ENCODE measurements at places on chromosomes 2 and 18.

- DNase-seq = no peak
Observed at GRCh38 chr2:120461546-120462537, 115.9 kb downstream of the INHBB start.

GRCh38 chr2:45769056-45769455, 117.6 kb downstream of the PRKCE start:
- no peak for DNase-seq

DNA sequence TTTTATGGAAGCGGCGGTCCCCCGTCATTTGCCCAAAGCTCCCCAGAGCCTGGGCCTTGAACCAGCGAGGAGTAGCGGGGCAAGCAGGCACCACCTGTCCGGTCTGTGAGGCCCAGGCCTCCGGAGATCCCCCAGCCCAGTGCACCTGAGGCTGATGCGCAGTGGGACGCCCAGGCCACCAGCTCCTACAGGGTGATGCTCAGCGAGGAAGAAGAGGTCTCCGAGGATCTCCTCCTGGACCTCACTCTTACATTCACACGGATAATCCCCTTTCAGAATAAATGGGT, 220.2 kb downstream of the NDUFA10 start:
- no peak for DNase-seq

DNA sequence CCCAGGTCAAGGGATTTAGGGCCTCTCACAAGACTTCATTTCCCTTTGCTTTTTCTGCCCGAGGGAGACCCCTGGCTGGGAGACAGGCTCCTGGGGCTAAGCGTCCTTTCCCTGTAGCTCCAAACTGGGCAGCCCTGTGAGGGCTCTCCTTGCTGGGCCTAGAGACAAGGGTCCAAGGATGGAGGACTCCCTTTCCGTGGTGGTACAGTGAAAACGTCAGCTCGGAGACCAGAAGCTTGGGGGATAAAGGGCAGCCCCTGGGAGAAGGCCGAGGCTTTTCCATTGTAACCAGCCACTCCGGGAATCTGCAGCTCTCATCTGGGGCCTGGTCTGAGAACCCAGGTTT, 2.3 kb downstream of the SIX2 start:
- DNase-seq = no peak

DNA sequence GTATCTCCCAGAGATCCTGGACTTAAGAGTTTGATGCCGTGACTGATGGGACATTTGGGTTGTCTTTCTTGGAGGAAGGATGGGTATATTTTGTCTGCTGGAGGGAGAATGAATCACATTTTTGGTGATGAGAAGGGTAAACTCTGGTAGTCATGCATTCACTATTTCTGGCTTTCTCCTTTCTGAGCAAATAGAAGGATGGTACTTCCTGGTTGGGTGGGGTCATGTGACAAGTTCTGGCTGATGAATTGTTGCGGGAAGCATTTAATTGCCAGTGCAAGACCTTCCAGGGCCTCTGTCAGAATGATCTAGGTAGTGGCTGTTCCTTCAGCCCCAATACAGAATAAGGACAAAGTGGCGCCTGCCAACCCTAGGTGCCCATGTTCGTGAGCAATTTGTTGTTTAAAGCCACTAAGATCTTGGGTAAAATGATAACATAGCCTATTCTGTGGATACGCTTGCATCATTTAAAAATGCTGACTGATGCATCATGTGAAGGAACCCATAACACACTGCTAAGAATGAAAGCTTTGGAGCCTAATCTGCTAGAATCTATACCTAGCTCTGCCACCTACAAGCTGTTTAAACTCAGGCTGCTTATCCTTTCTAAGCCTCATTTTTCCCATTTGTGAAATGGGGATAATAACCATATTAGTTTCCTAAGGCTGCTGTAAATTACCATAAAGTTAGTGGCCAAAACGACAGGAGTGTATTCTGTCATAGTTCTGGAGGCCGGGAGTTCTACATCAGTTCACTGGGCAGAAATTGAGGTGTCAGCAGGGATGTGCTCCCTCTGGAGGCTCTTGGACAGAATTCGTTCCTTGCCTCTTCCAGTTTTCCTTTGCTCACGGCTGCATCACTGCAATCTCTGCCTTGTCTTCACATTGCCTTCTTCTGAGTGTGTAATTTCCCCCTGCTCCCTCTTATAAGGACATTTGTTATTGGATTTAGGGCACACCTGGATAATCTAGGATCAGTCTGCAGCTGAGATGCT, 281.3 kb downstream of the AGPS start:
- no peak for DNase-seq

GRCh38 chr2:86211033-86211795, 12.0 kb downstream of the MRPL35 start:
- DNase-seq = no peak

DNA sequence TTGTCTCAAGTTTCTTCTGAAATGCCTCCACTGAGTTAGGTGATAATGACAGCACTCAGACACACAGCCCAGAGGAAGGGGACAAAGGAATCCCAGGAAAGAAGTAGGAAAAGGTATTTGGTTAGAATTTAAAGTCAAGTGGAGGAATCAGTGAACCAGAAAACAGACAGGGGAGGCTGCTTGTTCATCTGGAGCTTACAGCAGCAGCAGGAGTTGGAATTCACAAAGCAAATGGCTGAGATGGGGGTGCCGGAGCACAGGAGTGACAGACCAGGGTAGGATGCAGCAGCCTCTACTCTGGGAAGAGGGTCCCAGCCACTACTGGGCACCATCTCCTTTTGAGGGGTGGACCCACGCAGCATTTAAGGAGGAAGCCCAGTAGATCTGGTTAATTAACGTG, 104.8 kb downstream of the ST6GAL2 start:
- DNase-seq = no peak

DNA sequence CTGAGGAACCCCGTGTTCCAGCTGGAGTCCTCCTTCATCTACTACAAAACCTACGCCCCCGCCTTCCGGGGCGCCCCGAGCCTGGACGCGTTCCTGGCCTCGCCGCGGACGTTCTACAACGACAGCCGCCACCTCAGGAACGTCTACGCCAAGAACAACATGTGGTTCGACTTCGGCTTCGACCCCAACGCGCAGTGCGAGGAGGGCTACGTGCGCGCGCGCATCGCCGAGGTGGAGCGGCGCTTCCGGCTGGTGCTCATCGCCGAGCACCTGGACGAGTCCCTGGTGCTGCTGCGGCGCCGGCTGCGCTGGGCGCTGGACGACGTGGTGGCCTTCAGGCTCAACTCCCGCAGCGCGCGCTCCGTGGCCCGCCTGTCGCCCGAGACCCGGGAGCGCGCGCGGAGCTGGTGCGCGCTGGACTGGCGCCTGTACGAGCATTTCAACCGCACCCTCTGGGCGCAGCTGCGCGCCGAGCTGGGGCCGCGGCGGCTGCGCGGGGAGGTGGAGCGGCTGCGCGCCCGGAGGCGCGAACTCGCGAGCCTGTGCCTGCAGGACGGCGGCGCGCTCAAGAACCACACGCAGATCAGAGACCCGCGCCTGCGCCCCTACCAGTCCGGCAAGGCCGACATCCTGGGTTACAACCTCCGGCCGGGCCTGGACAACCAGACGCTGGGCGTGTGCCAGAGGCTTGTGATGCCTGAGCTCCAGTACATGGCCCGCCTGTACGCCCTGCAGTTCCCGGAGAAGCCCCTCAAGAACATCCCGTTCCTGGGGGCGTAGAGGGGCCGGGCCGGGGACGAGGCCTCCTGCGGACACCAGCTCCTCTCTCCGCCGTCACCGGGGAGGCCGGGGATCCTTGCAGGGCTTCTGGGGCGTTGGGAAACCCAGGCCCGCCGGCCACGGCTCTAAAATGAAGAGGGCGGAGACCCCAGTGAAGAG, 5.3 kb upstream of the NEU4 start:
- no peak for DNase-seq

GRCh38 chr2:30115141-30115980, 31.4 kb upstream of the YPEL5 start:
- peak; percentile 17 for DNase-seq

GRCh38 chr2:237122214-237122666, 36.6 kb downstream of the COPS8 start:
- DNase-seq = peak; percentile 38

DNA sequence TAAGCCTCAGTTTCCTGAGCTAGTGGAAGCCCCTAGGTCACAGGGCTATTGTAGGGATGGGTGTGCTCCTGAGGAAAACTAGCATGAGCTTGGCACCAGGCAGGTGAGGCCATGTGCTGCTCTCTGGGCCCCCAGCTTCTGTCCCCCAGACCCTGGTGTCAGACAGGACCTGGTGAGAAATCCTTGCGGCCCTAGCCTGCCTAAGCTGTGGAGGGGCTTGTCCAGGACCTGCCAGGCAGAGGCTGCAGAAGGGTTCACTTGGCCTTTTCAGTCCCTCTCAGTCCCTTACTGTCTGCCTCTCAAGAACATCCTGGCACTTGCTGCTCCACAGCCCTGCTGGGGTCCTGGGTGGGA, 58.4 kb downstream of the ZFP36L2 start:
- DNase-seq = no peak

DNA sequence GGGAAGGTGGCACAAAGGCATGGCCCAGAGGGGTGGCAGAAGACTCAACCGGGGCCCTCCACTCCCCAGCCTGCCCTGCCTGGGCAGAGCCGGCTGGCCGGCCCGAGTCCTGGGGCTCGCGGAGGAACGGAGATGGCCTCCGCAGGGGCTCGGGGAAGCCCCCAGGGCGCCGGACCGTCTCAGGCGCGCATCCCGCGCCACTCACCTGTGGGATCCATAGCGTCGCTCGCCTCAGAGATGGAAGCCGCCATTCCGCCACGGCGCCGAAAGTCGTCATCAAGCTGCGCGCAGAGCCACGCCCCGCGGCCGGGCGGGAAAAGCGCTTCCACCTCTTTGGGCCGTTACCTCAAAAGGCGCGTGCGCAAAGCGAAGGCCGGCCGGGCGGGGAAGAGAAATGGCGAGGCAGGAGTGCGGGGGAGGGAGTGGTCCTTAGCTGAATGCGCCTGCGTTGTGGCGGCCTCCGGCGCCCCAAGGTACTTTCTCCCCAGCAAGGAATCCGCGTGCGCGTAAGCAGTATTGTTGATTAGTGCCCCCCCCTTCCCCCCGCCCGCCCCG, at the start of gene SMPD4:
SMPD4 (minus strand) TSS at position 278 of the 555 bp plus-strand sequence. CDS start 5,010 bp downstream, outside the sequence.
- peak; percentile 95 for DNase-seq

- DNase-seq = no peak
Observed at GRCh38 chr18:76767954-76768353, 54.4 kb upstream of the ZNF236 start.

DNA sequence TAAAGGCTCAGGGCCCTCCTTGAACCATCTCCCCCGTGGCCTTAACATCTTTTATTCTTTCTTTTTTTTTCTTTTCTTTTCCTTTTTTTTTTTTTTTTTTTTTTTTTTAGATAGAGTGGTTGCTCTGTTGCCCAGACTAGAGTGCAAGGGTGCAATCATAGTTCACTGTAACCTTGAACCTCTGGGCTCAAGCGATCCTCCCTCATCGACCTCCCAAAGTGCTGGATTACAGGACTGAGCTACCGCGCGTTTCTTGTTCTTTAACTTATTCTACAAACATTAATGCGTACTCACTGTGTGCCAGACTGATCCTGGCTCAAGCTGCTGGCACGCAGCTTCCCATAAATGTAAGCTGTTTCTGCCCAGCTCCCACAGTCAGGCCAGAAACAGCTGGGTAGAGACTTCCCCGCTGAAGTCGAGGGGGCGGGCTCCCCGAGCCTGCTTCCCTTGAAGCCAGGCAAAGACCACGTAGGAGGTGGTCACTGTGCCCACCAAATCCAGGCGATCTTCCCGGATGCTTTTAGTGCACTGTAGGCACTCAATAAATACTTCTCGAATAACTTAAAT, 29.2 kb upstream of the ATP6V1B1 start:
- no peak for DNase-seq

GRCh38 chr2:129821445-129821844, 158.0 kb upstream of the RAB6C start:
- no peak for DNase-seq

GRCh38 chr2:161424394-161424769, 8.3 kb downstream of the TBR1 start:
- no peak for DNase-seq

GRCh38 chr18:5974696-5975095, 79.4 kb upstream of the TMEM200C start:
- DNase-seq = no peak

DNA sequence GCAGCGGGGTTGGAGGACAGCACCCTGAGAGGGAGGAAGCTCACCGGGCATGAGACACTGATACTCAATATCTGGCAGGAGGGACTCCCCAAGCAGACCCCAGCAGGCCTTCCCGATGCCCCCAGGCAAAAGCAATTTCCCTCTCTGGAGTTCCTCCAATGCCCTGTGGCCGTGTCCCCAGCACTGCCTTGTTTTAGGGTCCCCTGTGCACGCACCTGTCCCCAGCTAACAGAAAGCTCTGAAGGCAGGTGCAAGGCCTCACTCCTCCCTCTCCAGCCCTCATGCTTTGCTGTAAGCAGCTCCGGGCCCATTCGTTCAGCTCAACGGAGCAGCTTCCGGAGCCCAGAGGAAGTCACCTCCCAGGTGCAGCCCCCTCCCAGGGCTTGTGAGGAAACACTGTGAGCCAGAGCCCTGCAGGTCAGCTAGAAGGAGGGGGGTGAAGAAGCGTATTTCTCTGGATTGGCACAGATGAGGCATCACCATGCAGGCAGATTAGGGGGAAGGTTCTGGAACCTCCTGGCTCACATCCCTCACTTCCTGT, 50.3 kb upstream of the ID2 start:
- DNase-seq = peak; percentile 25

DNA sequence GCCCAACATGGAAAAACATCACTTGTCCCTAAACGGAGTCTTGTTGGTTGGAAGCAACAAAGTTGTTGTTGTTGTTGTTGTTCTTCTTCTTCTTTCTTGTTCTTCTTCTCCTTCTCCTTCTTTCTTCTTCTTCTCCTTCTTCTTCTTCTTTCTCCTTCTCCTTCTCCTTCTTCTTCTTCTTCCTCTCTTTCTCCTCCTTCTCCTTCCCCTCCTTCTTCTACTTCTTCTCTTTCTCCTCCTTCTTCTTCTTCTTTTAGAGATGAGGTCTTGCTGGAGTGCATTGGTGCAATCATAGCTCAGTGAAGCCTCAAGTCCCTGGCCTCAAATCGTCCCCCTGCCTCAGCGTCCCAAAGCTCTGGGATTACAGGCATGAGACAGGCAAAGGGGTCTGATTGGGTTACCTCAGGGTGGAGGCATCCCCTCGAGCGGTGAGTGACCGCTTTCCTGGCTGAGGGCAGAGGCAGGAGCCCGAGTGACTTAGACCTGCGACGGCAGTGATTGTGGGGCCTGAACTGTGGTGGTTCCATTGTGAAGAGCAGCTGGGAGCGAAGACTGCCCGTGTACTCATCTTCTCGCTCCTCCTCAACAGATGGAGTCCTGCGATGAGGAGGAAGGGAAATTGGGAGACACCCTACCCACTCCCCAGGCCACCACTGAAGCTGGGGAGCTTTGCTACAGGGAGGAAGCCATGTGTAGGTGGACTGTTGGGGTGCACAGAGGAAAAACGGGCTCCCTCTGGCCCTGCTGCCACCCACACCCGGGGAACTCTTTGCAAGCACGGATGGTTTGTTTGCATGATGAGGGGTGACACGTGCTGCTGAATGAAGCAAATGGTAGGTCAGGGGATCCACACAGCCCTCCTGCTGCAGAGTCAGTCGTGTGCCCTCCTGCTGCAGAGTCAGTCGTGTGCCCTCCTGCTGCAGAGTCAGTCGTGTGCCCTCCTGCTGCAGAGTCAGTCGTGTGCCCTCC, 7.0 kb upstream of the PER2 start:
- DNase-seq = no peak
